H4 (cell line): ENCODE measurements at places on chromosomes 2 and 18. TPM values are rescaled to one million over a fixed set of nuclear protein-coding genes. Genes with fewer than 3 reads are reported as not detected.

LRP2 gene
- 0.10 and 0.29 TPM in 2 replicates for total RNA-seq

ABCG8 gene
- total RNA-seq: not detected in 2 replicates

PTPRM gene
- 17.6 and 37.3 TPM in 2 replicates for total RNA-seq

DNA sequence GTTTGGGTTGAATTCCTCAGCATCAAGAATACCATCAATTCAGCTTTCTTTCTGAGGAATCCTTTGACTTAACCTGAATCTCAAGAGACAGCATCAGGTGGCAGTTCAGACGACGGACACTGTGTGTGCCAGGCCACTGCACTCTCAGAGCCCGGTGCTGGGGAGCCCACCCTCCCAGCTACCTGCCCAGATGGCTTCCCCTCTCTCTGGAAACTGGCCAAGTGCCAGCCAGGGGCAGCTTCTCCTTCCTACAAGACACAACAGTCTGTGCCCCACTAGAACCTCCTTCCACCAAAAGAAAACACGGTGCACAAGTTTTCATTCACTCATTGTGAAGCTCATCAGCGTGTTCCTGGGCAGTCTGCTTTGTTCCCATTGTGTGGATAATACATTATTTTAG is 28.5 kb downstream of the MAL start:
- DNase-seq: no peak
